Fibroblast of lung (primary cell): ENCODE measurements at places on chromosomes 5 and 9.
A peak's percentile ranks its signal among the peaks of the same experiment; 100 is the strongest.

DNA sequence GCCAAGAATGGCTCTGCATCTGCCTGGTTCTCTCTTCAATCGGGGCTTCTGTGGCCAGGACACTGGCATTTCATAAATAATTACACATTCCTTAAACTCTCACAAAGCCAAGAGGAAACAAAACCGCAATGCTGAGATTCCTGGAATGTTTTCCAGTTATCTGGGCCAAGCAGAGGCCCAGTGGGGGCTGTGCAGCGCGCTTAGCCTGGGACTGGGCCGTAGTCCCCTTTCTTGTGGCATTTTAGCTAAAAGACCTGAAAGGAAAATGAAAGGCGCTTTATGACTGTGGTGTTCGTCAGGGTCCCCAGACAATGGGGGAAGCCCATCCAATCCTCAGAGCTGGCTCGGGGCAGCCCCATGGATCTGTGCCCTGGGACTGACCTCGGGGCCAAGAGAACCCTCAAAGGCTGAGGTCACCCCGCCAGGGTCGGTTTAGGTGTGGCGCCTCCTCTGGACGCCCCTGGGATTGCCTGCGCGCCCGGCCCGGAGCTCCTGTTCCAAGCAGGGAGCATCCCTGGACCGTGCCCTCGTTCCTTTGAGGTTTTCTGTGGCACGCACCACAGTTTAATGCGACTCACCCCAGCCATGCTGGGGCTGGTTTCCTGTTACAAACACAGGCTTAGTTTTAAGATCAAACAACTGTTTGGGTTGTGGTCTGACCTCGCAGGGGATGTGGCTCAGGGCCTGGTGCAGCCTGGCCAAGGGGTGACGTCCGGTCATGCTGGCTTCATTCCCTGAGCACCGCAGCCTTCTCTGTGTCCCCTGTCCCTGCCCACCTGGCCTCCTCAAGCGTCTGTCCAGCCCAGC lies 51.5 kb upstream of the NKD2 start:
- H3K27ac ChIP-seq = peak overlapping the region; percentile 67
- peaks cover 33% of the 10 kb centered on the region for H3K4me1 ChIP-seq
- peak; percentile 84 for DNase-seq
- H3K4me3 ChIP-seq = no peak overlapping the region

GRCh38 chr5:11777096-11777495 lies 127.2 kb downstream of the CTNND2 start:
- no peak overlapping the region for H3K4me3 ChIP-seq
- no peak for DNase-seq
- no peaks in the 10 kb centered on the region for H3K27me3 ChIP-seq
- no peaks in the 10 kb centered on the region for H3K4me1 ChIP-seq
- H3K36me3 ChIP-seq = no peaks in the 10 kb centered on the region

GRCh38 chr9:136670576-136671253 lies 8.0 kb downstream of the EGFL7 start:
- no peak overlapping the region for H3K4me3 ChIP-seq
- DNase-seq = no peak
- no peaks in the 10 kb centered on the region for H3K27me3 ChIP-seq
- no peak overlapping the region for H3K27ac ChIP-seq

- H3K27ac ChIP-seq = no peak overlapping the region
- peak; percentile 75 for DNase-seq
- H3K4me3 ChIP-seq = no peak overlapping the region
- no peaks in the 10 kb centered on the region for H3K36me3 ChIP-seq
These were observed 16.1 kb downstream of the IFNE start for GRCh38 chr9:21465859-21466518.

DNA sequence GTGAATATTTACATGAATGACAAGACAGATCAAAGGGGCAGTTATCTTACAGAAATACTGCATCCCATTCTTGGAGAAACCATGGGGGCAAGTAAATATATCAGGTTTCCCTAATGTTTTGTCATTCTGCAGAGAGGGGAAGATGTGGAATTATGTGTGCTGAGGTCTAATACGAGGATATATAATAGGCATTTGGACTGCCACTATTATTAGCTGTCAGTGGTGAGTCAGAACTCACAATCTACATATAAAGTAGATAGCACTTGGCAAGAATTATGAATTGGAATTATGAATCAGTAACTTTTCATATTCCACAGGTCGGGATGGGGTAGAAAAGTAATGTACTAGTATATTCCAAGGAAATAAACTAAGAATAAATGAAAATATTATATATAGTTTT lies 121.7 kb downstream of the GIN1 start:
- H3K4me1 ChIP-seq = no peaks in the 10 kb centered on the region
- H3K36me3 ChIP-seq = no peaks in the 10 kb centered on the region
- H3K27ac ChIP-seq = no peak overlapping the region
- no peak overlapping the region for H3K4me3 ChIP-seq
- peak; percentile 6 for DNase-seq

DNA sequence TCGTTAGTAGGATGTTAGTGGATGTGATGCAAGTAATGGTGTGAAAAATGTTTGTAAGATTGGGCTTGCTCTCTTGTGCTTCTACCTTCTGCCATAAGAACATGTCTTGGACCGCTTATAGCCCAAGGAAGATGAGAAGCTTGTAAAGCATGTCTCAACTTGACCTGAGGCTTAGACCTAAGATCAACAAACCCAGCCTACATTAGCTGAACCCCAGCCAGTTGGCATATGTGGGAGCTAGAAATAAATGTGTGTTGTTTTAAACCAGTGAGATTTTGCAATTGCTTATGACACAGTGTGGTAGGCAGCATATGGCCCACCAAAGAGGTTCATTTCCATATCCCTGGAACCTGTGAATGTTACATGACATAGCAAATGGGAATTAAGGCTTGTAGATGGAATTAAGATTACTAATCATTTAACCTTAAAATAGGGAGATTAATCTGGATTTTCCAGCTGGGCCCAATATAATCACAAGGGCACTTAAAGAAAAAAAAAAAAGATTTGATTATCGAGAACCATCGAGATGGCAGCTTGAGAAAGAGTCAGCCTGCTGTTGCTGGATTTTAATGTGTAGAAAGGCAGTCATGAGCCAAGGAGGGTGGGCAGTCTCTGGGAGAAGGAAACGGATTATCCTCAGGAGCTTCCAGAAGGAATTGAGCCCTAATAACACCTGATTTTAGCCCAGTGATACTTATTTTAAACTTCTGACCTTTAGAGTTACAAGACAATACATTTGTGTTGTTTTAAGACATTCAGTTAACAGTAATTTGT lies 27.3 kb upstream of the EDIL3 start:
- H3K36me3 ChIP-seq = no peaks in the 10 kb centered on the region
- no peaks in the 10 kb centered on the region for H3K4me1 ChIP-seq
- no peaks in the 10 kb centered on the region for H3K27me3 ChIP-seq
- no peak overlapping the region for H3K27ac ChIP-seq
- H3K4me3 ChIP-seq = no peak overlapping the region

DNA sequence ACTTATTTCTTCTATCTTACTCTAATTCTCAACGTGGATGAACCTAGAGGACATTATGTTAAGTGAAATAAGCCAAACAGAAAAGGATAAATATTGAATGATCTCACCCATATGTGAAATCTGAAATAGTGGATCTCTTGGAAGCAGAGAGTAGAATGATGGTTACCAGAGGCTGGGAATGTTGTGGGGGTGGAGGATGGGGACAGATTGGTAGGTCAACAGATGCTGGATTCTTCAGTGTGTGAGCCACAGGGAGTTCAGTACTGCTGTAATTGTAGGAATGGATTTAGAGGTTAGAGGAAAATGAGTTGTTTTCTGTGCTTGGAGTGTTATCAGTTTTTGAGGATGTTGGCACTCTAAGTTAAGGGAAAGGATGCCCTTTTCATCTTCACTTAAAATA lies 190.6 kb downstream of the FBXL7 start:
- H3K36me3 ChIP-seq = no peaks in the 10 kb centered on the region
- peaks cover 10% of the 10 kb centered on the region for H3K4me1 ChIP-seq
- DNase-seq = peak; percentile 51
- H3K4me3 ChIP-seq = no peak overlapping the region
- H3K27me3 ChIP-seq = no peaks in the 10 kb centered on the region

GRCh38 chr9:127862075-127863011 lies 7.9 kb upstream of the ENG start:
- H3K4me3 ChIP-seq = no peak overlapping the region
- H3K4me1 ChIP-seq = peaks cover 9% of the 10 kb centered on the region
- DNase-seq = no peak
- peaks cover 4% of the 10 kb centered on the region for H3K36me3 ChIP-seq
- H3K27ac ChIP-seq = no peak overlapping the region

DNA sequence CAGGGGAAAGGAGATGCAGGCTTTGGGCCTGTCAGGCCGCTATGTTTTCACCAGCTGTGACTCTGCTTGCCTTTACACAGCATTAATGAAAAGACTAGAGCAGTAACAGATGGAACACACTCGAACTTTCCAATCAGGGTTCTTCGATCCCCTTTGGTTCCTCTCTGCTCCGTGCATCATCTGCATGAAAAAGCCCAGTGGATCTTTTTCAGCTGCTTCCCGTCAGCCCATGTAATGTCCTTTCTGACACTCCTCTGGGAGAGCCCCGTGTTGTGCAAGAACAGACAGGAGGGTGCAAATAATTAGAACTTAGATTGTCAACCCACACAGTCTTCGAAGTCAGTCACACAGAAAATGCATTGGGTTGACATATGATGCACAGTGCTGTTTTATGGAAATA lies 448.9 kb upstream of the ZNF462 start:
- H3K4me1 ChIP-seq = no peaks in the 10 kb centered on the region
- H3K36me3 ChIP-seq = no peaks in the 10 kb centered on the region
- H3K27me3 ChIP-seq = no peaks in the 10 kb centered on the region
- no peak overlapping the region for H3K4me3 ChIP-seq
- no peak overlapping the region for H3K27ac ChIP-seq

DNA sequence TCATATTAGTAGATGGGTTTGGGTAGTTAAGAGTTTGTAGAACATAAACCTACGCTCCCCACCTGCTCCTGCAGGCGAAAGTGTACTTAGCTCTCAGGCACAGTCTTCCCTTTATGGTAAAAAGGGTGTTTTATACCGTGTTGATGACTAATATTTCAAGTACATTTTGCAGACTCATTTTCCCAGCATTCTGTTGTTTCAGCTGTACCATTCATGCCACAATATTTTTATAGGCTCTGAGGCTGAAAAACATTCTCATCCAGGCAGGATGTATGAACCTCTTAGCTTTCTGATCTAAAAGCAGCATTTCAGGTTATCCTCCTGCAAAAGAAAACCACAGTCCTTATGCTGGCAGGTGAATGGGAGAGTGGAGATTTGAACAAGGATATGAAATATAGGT lies 231.4 kb downstream of the NR2F1-AS1 start:
- no peaks in the 10 kb centered on the region for H3K36me3 ChIP-seq
- peak; percentile 66 for DNase-seq
- H3K27ac ChIP-seq = no peak overlapping the region

- H3K4me3 ChIP-seq = no peak overlapping the region
- no peaks in the 10 kb centered on the region for H3K4me1 ChIP-seq
- no peak overlapping the region for H3K27ac ChIP-seq
- DNase-seq = no peak
- no peaks in the 10 kb centered on the region for H3K27me3 ChIP-seq
These were observed 7.6 kb downstream of the PCYOX1L start for GRCh38 chr5:149365418-149365817.

- H3K27ac ChIP-seq = no peak overlapping the region
- peak; percentile 34 for DNase-seq
- no peaks in the 10 kb centered on the region for H3K36me3 ChIP-seq
- H3K27me3 ChIP-seq = peaks cover 4% of the 10 kb centered on the region
These were observed 3.6 kb upstream of the NPR3 start for GRCh38 chr5:32707418-32707997.

DNA sequence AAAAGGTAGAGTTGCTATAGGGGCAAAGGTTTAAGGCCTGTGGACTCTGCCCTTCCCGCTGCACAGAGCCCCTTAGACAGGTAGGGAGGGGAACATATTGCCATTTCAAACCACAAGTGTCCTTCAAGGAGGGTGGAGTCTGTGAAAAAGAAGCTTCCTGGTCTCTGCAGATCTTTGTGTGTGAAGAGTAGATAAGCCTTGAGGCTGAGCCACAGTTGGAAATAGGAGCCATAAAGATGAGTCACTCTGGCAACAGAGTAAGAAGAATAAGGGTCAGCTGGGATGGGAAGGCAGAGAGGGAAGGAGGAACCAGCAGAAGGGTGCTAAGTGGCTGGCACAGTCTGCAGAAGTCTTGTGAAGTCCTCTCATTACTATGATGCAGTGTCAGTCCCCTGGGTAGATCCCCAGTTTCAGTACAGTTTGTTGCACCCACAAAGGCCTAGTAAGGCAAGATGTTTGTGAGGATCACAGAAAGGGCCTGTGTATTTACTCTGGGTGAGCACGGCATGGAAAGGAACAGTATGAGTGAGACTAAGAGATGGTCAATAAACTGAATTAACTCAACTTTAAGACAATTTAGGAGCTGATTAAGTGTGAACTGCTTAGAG lies 18.1 kb downstream of the GRXCR2 start:
- H3K4me1 ChIP-seq = peaks cover 8% of the 10 kb centered on the region
- H3K4me3 ChIP-seq = no peak overlapping the region

- no peak overlapping the region for H3K4me3 ChIP-seq
- H3K27me3 ChIP-seq = no peaks in the 10 kb centered on the region
- peaks cover under 1% of the 10 kb centered on the region for H3K36me3 ChIP-seq
- peaks cover 42% of the 10 kb centered on the region for H3K4me1 ChIP-seq
These were observed 139.5 kb downstream of the RGS3 start for GRCh38 chr9:113603048-113603375.

- no peak overlapping the region for H3K4me3 ChIP-seq
- no peaks in the 10 kb centered on the region for H3K4me1 ChIP-seq
- no peak for DNase-seq
These were observed 95.6 kb upstream of the ANKH start for GRCh38 chr5:14967166-14967565.

DNA sequence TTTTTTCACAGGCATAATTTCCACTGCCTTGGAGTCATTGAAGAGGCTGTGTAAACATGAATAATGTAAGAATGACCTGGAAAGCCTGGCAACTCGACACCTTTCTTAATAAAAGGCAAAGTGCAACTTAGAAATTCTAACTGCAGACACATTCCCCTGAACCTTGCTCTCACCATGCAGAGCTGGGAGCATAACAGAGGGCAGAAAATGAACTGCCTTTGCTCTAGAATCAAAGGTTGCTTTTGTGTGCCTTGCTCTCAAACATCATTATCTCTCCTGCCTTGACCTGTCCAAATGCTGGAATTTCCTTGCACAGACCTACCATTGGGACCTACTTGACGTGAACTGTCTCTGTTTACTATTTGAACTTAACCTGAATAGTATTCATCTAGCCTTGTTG lies 462.0 kb upstream of the ZNF462 start:
- H3K4me1 ChIP-seq = no peaks in the 10 kb centered on the region
- DNase-seq = no peak
- no peaks in the 10 kb centered on the region for H3K27me3 ChIP-seq
- H3K4me3 ChIP-seq = no peak overlapping the region

- no peak overlapping the region for H3K27ac ChIP-seq
- no peaks in the 10 kb centered on the region for H3K36me3 ChIP-seq
- DNase-seq = no peak
These were observed 7.7 kb upstream of the SHISAL2B start for GRCh38 chr5:64682608-64683007.

DNA sequence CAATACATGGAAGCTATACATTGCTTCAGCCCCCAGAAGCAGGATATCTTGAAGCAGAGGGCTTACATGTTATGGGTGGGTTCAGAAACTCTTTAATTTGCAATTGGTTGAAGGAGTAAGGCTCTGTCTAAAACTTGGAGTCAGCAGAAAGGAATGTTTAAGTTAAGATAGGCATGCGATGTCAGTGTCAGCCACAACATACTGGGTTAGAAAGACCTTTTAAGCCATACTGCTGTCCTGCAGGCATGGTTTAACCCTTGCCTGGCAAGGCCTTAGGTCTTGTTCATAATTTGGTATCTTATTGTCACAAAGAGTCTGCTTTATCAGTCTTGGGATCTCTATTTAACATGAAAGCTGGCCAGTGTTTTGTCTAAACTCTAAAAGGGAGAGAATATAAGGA lies 1619.6 kb upstream of the WWC1 start:
- H3K4me3 ChIP-seq = no peak overlapping the region
- no peaks in the 10 kb centered on the region for H3K36me3 ChIP-seq
- H3K27ac ChIP-seq = no peak overlapping the region
- no peak for DNase-seq
- no peaks in the 10 kb centered on the region for H3K27me3 ChIP-seq
- H3K4me1 ChIP-seq = no peaks in the 10 kb centered on the region
